Dorsolateral prefrontal cortex (tissue), 122 donors: ENCODE measurements at places on chromosomes 11 and 22.
A peak's percentile ranks its signal among the peaks of the same experiment; 100 is the strongest.

DNA sequence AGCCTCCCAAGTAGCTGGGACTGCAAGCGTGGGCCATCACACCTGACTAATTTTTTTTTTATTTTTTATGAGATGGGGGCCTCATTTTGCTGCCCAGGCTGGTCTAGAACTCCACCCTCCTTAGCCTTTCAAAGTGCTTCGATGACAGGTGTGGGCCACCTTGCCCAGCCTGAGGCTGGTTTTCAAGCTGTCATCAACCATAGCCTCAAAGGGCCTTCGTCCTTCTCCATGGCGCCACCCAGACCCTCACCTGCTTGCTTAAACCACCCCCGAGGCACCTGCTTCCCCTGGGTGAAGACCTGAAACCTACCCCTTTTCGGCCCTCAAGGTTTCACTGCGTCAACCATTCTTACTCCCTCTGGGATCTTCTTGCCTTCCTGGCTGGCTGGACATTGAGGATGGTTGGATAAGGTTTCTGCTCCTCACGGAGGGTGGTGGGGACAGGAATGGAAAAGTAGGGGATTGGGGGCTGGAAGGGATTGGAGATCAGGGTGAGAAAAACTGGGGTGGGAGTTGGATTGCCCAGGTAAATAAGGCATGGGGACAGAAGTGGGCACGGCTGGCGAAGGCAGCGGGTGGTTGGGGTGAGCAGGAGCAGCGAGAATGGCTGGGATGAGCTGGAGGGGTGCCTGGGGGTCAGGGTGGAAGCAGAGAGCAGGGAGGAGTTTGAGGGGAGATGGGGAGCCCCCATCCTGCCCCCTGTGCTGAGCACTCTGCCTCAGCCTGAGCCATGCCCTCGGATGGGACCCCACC, 2.8 kb upstream of the ACR start:
- DNase-seq = no peak

DNA sequence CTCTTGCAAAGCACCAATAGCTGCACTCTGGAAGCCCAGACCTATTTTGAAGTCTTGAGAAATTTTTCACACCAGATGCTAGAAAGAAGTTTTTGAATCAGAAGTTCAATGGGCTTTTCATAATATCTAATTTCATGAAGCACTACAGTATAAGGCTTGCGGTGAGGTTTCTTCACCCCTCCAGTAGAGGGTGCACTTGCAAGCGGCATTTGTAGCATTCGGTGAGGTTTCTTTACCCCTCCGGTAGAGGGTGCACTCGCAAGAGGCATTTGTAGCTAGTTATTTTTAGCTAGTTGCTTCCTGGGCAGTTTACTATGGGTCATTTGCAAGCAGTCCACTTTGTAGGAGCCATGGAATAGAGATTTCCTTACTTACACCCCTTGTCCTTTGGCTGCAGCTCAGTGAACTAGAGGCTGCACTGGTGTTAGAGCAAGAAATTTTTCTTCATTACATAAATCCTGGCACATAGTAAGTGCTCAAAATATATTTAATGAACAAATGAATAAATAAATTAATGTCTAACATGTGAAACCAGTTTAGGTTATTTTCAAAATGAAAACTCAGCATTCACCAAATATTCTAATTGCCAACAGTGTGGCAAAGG, 7.8 kb upstream of the NOX4 start:
- no peak for DNase-seq

GRCh38 chr11:35723493-35723892, 60.9 kb downstream of the TRIM44 start:
- no peak for DNase-seq

- no peak for DNase-seq
Observed at GRCh38 chr11:69454018-69454417, 27.4 kb upstream of the LINC01488 start.

- no peak for DNase-seq
Observed at GRCh38 chr11:76768088-76768908, 14.9 kb upstream of the TSKU start.

GRCh38 chr11:35611741-35612140, 6.5 kb upstream of the FJX1 start:
- no peak for DNase-seq

DNA sequence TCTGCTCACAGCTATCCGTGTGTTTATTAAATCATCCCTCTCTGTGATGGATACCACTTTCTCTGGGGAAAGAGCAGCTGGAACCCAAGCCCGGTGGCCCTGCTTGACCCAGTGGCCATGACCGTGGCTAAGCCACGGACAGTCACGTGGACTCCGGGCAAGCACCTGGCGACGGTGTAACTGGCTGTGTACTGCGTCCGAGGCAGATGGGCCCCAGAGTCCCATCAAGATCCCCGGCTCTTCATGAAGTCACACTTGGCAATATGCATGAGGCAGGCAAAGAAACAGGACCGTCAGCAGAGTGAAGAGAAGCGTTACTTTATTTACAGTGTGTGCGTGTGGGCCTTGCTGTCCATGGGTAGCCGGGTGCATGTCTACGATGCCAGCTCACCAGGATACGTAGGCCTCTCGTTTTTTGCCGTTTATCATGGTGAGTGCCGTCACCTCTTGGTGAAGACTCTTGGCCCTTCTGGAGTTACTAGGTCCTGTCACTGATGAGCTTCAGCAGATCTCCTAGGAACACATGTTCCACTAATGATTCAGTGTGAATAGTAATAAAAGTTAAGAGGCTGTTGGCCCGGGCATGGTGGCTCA, 366.3 kb downstream of the TBC1D22A start:
- DNase-seq = no peak

DNA sequence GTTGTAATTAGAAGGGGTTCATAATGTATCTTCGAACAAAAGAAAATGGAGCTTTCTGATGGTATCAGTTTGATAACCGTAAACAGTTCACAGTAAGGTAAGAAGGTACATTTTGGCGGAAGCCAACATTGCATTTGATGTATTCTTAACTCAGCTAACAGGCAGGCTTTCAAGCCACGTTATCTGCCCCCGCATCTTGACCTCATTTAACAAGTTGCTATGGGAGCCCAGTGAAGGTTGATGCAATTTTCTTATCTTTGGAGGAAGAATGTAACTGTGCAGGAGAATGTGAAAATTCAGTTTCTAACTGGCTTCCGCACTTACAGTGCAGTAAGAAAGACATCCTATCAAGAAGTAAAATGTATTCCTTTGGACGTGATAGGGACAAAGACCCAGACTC, 110.6 kb downstream of the ETS1 start:
- DNase-seq = no peak

GRCh38 chr22:44842417-44842816, 90.0 kb downstream of the ARHGAP8 start:
- DNase-seq = no peak

GRCh38 chr11:96001037-96001436, 77.1 kb upstream of the MTMR2 start:
- peak; percentile 52 for DNase-seq

GRCh38 chr11:58934945-58935513, 4.3 kb upstream of the GLYATL1 start:
- DNase-seq = no peak

- DNase-seq = no peak
Observed at GRCh38 chr11:76355172-76355571, 25.8 kb downstream of the THAP12 start.

GRCh38 chr11:9396310-9396709, 11.9 kb downstream of the IPO7 start:
- no peak for DNase-seq
